ENCODE measurements at places on chromosomes 3 and 15.

DNA sequence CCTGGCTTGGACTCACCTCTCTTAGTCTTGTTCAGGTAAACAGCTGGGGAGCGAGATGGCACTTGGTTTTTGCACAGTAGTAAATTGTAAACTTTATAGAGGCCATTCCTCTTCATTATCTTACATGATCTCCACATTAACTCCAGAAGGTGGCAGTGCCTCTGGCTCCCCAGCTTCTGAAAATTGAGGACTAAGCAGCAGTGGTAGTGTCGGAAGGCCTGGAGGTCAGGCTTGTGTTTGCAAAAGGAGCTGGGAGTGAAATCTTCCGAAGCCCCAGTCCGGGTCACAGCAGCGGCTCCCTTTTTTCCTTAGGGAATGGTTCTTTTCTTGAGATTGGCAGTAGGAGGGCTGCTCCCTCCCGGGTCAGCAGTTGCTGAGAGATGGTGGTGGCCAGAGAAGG is 85.7 kb downstream of the FNDC3B start:
- no peak for DNase-seq

GRCh38 chr3:99686469-99686868 is 48.1 kb downstream of the COL8A1 start:
- no peak for DNase-seq

DNA sequence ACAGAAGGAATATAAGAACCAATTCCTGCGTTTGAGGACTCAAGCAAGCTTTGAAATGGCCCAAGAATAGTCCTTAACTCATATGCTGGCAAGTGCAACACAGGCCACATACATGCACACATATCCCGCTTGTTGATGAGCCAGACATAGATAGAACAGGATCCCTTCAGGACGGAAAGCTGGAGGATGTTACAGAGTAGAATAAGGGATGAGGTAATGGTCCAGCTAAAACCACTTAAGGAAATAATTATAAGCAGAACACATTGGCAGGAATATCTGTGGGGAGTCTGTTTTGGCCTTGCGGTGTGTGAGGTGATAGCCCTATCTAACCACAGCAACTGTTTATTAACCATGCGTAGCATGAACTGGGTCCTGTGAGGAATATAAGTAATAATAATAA is 25.0 kb downstream of the SCG3 start:
- no peak for DNase-seq

GRCh38 chr3:155701882-155702465 is 42.9 kb downstream of the PLCH1 start:
- DNase-seq, result peak; percentile 75

- no peak for DNase-seq
Measured at GRCh38 chr15:76988867-76989780, 5.8 kb upstream of the PSTPIP1 start.

DNA sequence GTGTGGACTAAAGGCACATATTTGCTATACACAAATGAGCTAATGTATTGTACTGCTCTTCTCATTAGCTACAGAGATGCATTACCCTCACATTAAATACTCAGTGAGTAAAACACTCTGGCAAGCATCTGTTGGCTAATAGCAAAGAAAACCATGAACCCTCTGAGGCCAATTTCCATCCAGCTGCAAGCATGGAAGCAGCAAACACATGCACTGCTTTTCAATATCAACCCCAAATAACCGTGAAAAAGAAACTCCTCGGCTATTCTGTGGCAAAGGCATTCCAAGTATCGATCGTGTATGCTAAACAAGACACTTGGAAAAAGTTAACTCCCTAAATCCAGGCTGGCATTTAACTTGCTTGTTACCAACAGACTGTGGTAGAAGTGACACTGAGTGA is 67.0 kb downstream of the PEAK1 start:
- DNase-seq, result no peak

Data from NCI-H1105 (cell line).